Stimulated activated CD4-positive, alpha-beta T cell treated with anti-CD3 and anti-CD28 coated beads, TNF-alpha, amount 100 ng/mL, for 4 hours (primary cell): ENCODE measurements at places on chromosomes 11 and 22.

DNA sequence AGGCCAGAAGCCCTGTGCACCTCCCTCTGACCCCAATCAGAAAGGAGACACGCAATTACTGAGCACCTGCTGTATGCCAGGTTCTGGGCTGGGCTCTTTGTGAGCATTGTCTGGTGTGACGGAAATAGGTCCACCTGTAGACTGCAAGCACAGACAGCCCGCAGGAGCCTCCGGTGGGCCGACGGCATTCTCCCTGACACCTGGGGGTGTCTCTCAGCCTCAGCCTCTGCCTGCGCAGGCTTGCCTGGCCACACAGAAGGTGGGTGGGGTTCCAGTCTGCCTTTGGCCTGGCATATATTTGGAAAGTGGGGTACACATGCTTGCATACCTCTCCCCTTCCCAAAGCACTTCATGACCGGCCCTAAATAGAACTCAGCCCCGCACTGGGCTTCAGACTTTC lies 129.3 kb downstream of the BUD13 start:
- DNase-seq: no peak

GRCh38 chr11:1008001-1008802 lies 28.3 kb downstream of the MUC6 start:
- DNase-seq: no peak

DNA sequence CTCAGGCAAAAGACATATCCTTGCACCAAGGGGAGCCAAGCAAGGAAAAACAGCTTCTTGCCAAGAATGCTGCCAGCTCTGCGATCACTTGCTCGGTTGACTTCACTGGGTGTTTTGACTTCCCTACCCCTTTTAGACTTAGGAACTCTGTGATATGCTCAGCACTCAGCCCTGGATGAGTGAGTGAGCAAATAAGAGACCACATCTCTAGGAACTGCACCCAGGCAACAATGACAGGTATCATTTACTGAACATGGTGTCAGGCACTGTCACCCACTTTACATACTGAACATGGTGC lies 3.7 kb upstream of the IRAG1 start:
- DNase-seq: no peak

DNA sequence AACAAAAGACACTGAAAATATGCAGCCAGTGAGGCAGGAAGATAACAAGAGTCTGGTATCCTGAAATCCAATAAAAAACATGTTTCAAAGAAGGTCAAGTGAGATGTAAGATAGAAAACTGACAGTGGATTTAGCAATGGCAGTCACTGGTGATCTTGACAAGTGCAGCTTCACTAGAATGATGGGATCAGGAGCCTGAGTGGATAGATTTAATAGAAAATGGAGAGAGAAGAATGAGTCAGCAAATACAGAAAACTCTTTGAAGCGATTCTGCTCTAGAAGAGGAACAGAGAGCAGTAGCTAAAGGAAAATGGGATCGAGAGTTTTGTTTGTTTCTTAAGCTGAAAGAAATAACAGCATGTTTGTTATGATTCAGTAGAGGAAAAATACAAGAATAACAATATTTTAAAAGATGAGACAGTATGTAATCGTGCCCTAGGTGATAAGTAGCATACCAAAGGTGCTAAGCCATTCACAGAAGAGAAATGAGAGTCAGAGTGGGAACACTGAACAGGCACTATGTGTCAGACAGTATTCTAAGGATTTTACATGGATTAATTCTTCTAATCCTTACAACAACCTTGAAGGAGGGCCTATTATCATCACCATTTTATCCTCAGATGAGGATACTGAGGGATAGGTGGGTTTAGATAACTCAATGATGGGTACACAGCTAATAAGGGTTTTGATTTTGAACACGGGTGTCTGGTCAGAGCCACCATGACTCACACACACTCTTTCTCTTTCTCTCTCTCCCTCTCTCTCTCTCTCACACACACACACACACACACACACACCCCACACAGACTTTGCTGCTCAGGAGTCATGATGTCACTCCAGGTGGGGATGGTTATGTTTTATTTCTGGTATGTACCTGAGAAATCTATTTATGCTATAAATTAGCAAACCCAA lies 36.3 kb downstream of the MRE11 start:
- no peak for DNase-seq

GRCh38 chr22:31278626-31279326 lies 13.5 kb downstream of the PIK3IP1 start:
- DNase-seq: no peak

DNA sequence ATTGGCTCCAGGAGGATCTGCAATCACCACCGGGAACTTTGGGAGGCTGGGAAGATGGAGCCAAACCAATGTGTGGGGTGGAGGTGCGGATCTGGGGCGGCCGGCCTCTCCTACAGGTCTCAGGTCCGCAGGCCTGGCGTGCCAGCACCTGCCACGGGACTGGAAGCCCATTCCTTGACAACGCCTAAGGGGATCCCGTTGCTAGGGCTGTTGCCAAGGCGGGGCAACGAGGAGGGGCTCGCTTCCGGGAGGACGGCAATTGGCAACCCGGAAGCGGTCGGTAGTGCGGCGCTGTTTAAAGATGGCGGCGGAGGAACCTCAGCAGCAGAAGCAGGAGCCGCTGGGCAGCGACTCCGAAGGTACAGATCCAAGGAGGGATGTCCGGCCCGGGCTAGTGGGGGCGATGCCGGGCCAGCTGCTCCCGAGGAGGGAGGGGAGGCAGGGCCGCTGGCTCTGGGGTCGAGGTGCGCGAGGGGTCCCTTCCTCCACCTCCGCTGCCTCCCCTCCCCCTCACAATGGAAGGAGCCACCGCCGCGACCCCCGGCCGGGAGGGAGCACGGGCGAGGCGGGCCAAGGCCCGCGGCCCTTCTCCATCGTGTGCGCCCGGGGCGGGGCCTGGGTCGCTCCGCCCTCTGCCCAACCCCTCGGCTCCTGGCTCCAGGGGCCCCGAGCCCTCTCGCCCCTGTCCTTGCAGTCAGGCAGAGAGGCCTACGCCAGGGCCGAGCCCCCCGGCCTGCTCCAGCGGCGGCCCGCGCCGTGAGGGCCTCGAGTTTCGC lies at the start of gene OTUB1:
TSS of gene OTUB1 (plus strand) at position 283 of the 776 bp plus-strand sequence. CDS start at position 302, 19 bp downstream.
- peak; percentile 75 for DNase-seq

DNA sequence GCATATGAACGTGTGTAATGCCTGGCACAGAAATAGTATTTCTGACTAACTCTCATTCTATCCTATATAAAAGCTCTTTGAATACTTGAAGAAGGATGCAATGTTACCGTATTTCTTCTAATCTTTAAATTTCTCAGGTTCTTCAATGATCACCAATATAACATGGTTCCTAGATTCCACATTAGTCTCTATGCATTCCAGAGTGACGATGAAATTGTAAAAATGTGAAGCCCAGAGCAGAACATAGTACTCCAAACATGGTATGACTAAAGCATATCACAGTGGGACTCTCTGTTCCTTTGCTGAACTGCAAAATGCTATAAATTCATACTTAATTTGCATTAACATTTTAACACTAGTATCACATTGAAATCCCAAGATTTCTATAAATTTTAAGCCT lies 877.6 kb upstream of the CHORDC1 start:
- DNase-seq: no peak

DNA sequence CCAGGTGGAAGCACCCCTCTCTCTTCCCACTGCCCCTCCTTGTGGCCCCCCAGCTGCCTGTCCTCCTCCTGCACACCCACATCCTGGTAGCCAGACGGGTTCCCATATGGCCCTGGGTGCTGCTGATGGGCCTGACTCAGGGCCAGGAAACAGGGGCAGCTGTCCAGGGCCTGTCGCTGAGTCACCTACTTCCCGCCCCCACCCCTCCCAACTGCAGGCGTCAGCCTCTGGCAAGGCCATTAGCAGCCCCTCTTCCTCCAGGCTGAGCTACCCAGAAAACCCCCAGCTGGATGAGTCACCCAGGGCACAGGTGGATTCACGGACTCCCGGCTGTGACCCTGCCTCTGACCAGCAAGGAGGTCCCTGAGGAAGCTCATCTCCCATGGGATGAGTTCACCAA lies 6.9 kb upstream of the GAL start:
- DNase-seq: no peak

- no peak for DNase-seq
Observed at GRCh38 chr11:75159151-75159953, 8.4 kb downstream of the SLCO2B1 start.

GRCh38 chr22:36937319-36938027 lies 24.0 kb downstream of the CSF2RB start:
- no peak for DNase-seq

DNA sequence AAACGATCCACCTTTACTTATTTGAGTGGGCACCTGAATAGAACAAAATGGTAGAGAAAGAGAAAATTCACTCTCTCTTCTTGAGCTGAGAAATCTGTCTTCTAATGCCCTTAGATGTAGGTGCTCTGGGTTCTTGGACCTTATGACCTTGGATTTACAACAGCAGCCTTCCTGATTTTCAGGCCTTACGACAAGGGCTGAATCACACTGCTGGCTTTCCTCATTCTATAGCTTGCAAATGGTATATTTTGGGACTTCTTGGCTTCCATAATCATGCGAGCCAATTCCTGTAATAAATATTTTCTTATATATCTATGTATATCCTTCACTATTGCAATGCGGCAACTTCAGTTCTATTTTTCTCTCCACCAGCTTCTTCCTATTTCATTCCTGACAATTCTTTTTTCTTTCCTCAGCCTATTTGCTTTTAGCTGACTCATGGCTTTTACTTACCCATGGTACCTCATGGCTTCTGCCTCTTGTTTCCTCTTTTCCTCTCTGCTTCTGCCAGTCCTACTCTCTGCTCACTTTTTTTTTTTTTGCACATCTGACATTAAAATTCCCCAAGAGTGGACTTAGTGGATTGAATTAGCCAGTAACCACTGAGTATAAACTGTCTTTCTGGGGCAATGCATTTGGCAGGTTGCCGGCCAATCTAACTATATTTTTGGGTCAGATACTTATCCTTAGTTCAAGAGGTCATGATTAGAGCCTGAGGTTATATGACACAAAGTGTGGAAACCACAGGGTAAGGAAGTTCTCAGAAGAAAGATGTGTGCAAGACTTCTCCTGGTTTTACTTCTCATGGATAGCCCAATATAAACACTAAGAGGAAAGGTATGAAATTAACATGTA lies 359.5 kb downstream of the TMEM135 start:
- DNase-seq: no peak

DNA sequence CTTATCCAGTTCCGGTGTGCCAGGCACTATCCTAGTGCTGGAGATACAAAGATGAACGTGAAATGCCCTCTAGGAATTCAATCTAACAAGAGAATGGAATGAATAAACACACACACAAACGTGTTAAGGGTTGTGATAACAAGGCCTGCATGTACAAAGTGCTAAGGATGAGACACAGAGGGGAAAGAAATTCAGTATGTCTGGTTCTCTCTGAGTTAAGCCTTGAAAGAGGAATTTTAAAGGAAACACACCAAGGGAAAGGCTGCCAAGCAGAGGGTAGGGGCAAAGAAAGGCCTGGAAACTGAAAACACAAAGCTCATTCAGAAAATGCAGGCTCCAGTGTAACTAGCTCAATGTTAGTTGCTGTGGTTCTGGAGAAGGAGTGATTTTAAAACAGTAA lies 4.2 kb downstream of the CHKA start:
- DNase-seq: no peak

DNA sequence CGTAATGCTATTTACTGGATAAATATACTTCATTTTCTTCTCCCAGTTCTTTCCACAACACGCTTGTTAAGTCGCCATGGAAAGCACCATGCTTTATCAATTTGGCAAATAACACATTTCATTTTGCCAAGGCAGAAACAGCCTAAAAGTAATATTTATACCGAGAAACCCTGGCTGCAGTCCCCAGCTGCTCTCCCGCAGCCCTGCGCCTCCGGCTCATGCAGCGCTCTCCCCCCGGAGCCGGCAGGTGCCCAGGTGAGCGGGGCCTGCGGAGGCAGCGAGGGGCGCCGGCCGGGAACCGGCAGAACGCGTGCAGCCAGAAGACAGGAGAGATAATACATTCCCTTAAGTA lies 681 bp upstream of the ARHGEF12 start:
- no peak for DNase-seq

- DNase-seq: no peak
Observed at GRCh38 chr11:25576320-25576719, 755.6 kb upstream of the ANO3 start.

DNA sequence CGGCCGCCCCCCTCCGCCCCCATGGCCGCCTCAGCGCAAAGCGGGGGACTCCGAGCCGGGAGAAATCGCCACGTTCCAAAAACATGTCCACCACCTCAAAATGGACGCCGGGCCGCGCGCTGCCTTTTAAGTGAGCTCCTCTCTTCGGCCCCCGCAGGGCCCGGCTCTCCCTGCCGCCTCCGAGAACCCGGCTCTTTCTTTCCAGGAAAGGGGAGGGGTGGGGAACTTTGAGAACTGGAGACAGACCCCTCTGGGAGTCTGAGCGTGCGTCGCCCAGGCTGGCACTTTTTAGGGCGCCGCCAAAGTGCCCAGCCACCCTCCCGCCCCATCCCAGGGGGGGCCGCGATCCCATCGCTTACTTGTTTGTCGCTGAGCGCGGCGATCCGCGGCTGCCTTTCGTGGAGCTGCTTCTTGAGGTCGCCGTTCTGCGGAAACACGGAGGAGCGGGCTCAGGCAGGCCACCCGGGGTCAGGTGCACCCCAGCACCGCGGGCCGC lies 1.6 kb downstream of the PHF21B start:
- no peak for DNase-seq

DNA sequence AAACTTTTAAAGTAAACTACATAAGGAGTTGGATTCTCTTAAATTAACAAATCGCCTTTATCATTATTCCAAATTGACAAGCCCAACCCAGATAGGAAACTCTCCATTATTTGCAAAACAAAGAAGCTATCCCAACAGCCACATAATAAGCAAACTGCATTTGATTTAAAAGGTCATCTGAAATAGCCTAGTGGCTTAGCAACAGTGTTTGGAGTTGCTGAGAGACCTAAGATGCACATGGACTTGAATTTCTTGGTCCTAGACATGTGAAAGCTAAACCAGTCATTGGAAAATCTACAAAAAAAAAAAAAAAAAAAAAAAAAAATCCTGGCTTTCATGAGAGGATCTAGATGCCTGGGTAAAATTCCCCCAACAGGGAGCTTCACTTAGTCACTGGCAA lies 69.5 kb downstream of the PRCP start:
- no peak for DNase-seq

- DNase-seq: no peak
Observed at GRCh38 chr11:26665946-26666345, 55.9 kb downstream of the SLC5A12 start.

DNA sequence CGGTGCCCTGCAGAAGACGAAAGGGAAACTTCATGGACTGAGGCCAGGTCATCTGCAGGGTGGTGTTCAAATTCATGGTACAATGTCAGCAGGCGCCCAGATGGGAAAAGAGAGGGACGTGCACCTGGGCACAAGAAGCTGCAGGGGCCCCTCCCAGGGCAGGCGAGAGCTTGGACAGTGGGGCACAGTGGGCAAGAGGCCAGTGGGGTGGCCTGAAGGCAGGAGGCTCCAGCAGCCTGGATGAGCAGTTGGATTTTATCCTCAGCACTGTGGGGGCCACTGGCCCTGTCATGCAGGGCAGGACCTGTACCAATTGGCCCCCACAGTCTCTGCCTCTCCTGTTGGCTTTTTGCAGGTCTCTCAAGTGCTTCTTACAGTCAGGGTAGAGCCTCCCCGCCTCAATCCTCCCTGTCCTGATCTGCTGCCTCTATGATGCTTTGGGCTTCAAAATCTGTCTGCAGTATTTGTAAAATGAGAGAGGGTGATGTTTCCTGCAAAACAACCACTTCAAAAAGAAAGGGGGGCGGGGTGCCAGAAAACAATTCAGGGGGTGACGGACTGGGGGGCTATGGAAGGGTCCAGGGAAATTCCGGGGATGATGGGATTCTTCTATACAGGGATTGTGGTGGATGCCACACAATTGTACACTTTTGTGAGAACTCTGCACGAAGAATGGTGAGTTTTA lies 1.7 kb upstream of the BID start:
- DNase-seq: no peak

GRCh38 chr11:102911758-102912481 lies 37.1 kb upstream of the MMP12 start:
- DNase-seq: no peak
